Melanocyte of skin (primary cell): ENCODE measurements at places on chromosomes 3 and 15. TPM values are rescaled to one million over a fixed set of nuclear protein-coding genes. Genes with fewer than 3 reads are reported as not detected.

CPA3 gene
- total RNA-seq: not detected in 2 replicates

SLC6A6 gene
- 41.0 and 54.3 TPM in 2 replicates for total RNA-seq

POLQ gene
- 13.6 and 15.0 TPM in 2 replicates for total RNA-seq

HGD gene
- total RNA-seq: under 0.01 and 0.69 TPM in 2 replicates

SLC22A14 gene
- total RNA-seq: 0.36 TPM in 1 of 2 replicates, not detected in the other

SST gene
- not detected in 2 replicates for total RNA-seq
